Activated CD4-positive, alpha-beta T cell treated with anti-CD3 and anti-CD28 coated beads, Interleukin-2, amount 50 U/mL, for 1 hour (primary cell): ENCODE measurements at places on chromosomes 2 and 18.
A peak's percentile ranks its signal among the peaks of the same experiment; 100 is the strongest.

- no peak for DNase-seq
Observed at GRCh38 chr2:217157581-217157980, 297.7 kb upstream of the TNP1 start.

GRCh38 chr2:215290980-215291599 is 20.8 kb upstream of the ATIC start:
- no peak for DNase-seq

DNA sequence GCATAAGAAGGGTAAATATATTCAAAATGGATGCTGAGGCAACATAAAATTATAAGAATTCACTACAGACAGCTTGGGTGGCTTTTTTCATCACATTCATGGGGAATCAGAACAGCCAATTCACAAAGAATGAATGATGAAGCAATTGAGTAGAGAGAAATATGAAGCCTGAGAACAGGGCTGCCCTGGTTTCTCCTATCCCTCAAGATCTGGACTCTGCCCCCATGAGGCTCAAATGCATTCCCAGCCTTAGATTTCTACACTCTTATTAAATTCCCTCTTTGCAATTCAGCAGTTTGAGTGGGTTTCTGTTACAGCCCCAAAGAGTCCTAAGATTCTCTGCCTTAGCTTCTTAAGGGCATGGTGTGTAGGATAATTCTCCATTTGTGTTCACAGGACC is 172.5 kb downstream of the MAIP1 start:
- no peak for DNase-seq

DNA sequence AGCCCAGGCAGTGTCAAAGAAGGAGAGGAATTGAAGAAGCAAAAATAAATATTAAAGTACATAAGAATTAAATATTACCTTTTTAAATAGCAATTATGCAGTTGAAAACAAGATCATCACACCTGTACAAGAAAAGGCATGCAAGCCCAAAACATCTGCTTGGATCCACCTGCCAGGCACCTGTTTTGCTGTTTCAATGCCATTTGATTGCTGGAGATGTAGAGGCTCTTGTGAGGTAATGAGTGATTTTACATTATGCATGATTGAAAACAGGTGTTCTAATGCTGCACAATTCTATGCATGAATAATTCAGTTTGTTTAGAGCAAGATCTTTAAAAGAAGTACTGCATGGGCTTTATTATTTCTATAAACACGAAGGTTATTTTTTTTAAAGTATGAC is 700.6 kb upstream of the ZEB2 start:
- DNase-seq, result no peak

DNA sequence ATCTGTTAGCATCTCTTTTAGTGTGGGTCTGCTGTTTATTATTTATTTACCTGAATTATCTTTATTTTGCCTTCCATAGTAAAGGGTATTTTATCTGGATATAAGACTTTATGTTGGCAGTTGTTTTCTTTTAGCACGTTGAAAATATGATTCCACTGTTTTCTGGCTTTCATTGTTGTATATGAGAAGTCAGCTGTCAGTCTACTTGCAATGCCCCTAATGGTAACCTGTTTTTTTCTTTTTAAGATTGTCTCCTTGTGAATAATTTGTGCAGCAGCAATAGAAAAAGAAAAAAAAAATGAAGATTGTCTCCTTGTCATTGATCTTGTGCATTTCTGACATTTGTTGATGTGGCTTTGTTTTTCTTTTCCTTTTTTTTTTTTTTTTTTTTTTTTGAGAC is 27.2 kb downstream of the SNED1 start:
- no peak for DNase-seq

GRCh38 chr2:238902285-238902684 is 54.4 kb downstream of the TWIST2 start:
- DNase-seq, result no peak

GRCh38 chr18:67893916-67894315 is 377.4 kb upstream of the DSEL start:
- no peak for DNase-seq

- DNase-seq, result no peak
Observed at GRCh38 chr2:71606244-71606643, 152.9 kb downstream of the DYSF start.

- DNase-seq, result no peak
Observed at GRCh38 chr2:238702276-238703052, 145.4 kb upstream of the TWIST2 start.

DNA sequence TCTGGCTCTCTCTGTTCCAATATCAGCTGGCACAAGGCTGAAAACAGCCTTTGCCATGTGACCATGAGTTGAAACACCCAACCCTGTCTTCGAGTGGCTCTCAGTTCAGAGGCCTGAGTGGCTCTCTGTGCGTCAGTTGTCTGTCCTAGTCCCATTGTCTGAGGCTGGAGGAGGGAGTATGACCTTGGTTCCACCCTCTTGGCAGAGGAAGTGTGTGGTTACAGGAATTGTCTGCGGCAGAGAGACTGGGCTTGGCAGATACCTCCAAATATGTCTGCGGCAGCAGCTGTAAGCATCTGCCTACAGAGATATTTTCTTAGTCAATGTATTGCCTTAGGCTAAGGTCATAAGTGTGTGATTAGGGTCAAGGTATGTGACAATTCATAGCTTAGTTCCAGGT is 32.6 kb downstream of the CNGA3 start:
- DNase-seq, result no peak

DNA sequence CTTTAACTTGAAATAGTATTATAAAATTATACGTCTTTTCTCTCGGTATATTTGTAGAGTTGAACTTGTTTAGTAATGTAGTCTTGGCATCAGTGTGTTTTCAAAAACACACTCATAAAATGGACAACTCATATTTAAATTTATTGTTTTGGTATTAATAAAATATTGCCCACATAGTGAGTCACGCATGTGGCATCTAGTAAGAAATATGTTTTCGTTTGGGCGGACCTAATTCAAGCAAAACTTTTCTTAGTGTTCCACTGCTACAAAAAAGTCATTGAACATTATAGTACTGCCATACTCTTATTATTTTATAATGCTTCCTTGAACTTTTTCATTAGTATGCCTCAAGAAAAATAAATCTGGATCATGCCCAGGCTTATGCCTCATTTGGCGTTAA is 31.1 kb upstream of the FAM237A start:
- no peak for DNase-seq

- no peak for DNase-seq
Observed at GRCh38 chr2:186884587-186884986, 35.6 kb upstream of the ZSWIM2 start.

- no peak for DNase-seq
Observed at GRCh38 chr18:6487968-6488367, 73.3 kb upstream of the L3MBTL4 start.

GRCh38 chr2:226766352-226767055 is 33.1 kb downstream of the IRS1 start:
- no peak for DNase-seq

GRCh38 chr2:28610583-28611201 is 114.8 kb downstream of the PLB1 start:
- DNase-seq, result no peak

- no peak for DNase-seq
Observed at GRCh38 chr18:55353806-55354205, 234.2 kb downstream of the TCF4 start.

- DNase-seq, result no peak
Observed at GRCh38 chr2:176427549-176427948, 158.3 kb downstream of the MTX2 start.

GRCh38 chr18:6837904-6838303 is 108.4 kb downstream of the ARHGAP28 start:
- DNase-seq, result no peak

DNA sequence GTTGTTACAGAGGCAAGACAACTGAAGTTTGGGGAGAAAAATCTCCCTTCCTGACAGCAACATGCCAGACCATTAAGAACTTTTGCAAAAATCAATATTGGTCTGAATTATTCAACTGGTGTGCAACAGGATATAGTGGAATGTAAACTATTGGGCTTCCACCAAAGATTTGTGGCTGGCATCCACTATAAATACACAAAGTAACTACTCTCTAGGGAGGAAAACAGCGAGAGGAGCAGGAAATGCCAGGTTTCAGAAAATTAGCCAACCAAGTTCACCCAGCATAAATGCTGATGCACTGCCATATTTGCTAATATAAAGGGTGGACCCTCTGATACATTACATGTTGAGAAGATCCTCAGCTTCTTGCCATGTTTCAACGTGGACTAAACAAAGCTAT is 267.6 kb upstream of the LYPD1 start:
- no peak for DNase-seq

- DNase-seq, result no peak
Observed at GRCh38 chr18:50582500-50582899, 22.6 kb downstream of the MAPK4 start.

- no peak for DNase-seq
Observed at GRCh38 chr2:177631680-177632079, 239.1 kb downstream of the AGPS start.

- no peak for DNase-seq
Observed at GRCh38 chr2:207617011-207617671, 8.1 kb downstream of the METTL21A start.

- DNase-seq, result no peak
Observed at GRCh38 chr2:57882895-57883515, 163.6 kb upstream of the VRK2 start.

DNA sequence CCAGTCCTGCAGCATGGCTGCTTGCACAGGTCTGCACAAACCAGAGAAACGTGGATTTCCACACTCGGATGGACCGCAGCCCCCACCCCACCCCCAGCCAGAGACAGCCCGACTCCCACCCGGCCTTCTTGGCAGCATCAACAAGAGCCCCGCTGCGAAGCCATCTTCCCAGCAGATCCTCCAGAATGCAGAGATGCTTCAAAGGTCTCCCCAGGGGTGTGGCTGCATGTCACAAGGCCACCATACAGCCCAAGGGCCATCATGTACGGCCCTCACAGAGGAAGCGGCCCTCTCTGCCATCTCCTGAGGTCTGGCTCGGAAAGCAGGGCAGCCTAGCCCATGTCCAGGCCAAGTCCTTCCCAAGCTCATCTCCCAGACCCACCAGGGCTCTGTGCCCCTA is 11.5 kb downstream of the DNMT3A start:
- DNase-seq, result no peak

DNA sequence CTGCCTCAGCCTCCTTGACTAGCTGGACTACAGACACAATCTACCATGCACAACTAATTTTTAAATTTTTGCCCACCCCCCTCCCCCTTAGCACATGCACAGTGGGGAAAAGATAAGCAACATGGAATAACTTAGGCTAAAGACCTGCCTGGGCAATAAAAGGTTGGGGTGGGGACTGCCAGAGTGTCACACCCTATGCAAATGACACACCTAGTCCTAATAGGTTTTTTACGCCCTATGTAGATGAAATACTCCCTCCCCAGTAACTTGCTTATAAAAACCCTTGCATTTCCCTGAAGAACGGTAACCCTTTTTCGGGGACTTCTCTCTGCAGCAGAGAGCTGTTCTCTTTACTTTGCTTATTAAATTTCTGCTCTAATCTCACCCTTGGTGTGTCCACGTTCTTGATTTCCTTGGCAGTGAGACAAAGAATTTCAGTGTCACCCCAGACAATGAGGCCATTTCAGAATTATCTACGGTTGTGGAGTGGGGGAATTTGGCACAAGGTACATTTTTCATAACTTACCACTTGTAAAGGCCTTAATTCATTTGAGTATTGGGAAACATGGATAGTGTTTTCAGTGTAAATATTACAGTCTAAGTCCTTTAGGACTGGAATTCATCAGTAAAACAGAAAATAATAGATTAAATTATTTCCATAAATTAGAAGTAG is 109.2 kb downstream of the NOL4 start:
- no peak for DNase-seq

GRCh38 chr18:58892488-58892887 is 27.8 kb downstream of the ZNF532 start:
- DNase-seq, result no peak

- peak; percentile 74 for DNase-seq
Observed at GRCh38 chr2:3423492-3424170, 44.1 kb downstream of the TRAPPC12 start.

DNA sequence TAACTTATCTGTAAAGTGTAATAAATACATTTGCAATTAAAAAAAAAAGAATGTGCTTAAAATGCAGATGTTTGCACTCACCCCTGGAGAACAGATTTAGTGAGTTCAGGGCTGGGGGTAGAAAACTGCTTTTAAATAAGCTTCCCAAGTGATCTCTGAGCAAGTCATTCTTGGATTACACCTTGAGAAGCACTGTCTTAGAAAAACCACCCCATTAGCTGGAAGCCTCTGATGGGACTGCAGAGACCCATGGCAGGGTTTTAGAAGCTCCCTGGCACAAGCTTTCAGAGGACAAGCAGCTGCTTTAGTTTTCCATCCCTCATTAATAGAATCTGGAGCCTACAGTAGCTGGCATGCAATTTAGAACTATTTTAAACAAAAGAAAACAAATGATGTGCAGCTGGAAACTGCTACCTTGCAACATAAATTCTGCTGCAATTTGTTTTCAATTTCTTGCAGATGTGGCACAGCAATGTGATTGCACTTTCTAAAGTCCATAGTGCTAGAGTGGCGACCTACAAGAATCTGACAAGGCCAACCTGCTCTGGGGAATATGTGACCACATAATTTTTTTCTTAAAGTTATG is 141.5 kb downstream of the CDC42EP3 start:
- DNase-seq, result no peak

GRCh38 chr2:28618221-28619141 is 122.6 kb downstream of the PLB1 start:
- no peak for DNase-seq

DNA sequence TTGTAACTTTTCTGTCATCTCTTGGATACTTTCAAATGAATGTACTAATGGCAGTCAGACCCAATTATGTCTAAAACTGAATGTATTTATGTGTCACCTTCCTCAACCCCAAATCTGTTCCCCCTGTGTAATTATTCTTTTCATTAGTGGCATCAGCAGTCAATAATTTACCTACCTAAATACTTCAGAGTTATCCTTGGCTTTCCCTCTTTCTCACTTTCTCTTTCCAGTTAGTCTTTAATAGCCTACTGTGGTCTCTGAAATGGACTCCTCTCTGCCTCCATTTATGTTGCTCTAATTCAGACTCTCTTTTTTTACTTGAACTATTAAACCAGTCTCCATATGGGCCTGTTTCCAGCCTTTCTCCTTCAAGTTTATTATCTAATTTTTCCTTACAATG is 21.0 kb downstream of the C18orf63 start:
- DNase-seq, result no peak

- peak; percentile 43 for DNase-seq
Observed at GRCh38 chr2:201127570-201127969, 11.6 kb downstream of the CFLAR start.

GRCh38 chr2:133110201-133110600 is 440.2 kb upstream of the LYPD1 start:
- DNase-seq, result no peak

DNA sequence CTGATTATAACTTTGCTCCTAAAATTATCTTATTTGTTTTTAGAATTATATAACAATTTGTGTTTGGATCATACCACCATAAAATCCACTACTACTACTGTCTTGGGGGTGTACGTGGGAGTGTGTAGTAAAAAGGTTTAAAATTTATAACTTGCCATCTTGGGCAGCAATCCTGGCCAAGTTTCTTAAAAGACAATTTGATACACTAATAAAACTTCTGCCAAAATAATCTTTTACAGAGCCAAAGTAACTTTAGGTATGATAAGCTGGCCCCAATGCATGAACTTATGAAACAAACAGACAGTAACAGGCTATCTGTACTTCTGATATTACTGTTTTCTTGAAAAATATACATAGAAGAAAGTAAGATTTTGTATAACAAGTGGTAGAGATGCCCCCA is 11.3 kb upstream of the UBE2E3 start:
- no peak for DNase-seq

GRCh38 chr2:145655165-145655765 is 1135.3 kb upstream of the ZEB2 start:
- DNase-seq, result no peak
